ENCODE measurements at places on chromosomes 13 and 19. TPM values are rescaled to one million over a fixed set of nuclear protein-coding genes. Genes with fewer than 3 reads are reported as not detected.

The F2RL3 gene
- total RNA-seq = 5.9 TPM

DNA sequence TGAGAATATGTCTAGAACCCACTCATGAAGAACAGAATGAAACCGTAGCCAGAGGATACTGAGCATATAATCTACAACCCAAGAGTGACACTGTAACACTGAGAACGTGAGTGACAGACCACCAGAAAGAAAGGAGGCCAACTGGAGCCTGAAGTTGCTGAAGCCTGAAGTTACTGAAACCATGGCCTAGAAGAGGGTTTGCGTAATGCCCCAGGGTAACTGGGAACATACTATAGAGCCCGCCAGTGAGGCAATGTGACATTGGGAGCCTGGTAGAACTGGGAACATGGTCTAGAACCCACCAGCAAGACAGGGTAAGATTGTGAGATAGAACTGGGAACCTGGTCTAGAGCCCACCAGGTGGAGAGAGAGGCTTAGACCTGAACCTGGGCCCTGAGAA, 15.5 kb upstream of the TNFSF14 start:
- H3K4me3 ChIP-seq = no peak overlapping the region
- H3K36me3 ChIP-seq = peaks cover 22% of the 10 kb centered on the region
- DNase-seq = no peak
- H3K4me1 ChIP-seq = no peaks in the 10 kb centered on the region

DNA sequence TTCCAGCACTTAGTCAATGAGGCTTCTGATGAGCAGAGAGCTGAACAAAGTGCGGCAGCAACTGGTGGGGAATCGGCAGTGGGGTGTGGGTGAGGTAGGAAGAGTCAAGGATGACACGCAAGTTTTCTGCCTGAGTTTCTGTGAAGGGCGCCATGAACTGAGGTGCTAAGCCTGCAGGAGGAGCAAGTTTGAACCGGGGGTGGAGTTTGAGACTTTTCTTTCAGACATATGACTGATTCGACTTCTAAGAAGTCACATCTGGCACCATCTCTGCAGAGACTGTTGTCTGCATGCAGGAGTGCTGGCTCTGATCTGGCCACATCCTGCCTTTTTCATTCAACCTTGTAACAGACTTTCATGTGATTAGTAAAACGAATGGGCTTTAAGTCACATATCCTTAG, 14.8 kb upstream of the GPI start:
- H3K27ac ChIP-seq = no peak overlapping the region
- H3K4me1 ChIP-seq = no peaks in the 10 kb centered on the region
- H3K27me3 ChIP-seq = no peaks in the 10 kb centered on the region
- H3K36me3 ChIP-seq = peaks cover 60% of the 10 kb centered on the region

The NPHS1 gene
- total RNA-seq = not detected

The ZNF701 gene
- 12.7 TPM for total RNA-seq

The TMEM38A gene
- total RNA-seq = 14.5 TPM

The CYSLTR2 gene
- total RNA-seq = 4.1 TPM

GRCh38 chr13:40916207-40916998, 102.7 kb downstream of the ELF1 start:
- no peaks in the 10 kb centered on the region for H3K4me1 ChIP-seq
- H3K27me3 ChIP-seq = no peaks in the 10 kb centered on the region
- DNase-seq = no peak
- no peak overlapping the region for H3K4me3 ChIP-seq
- no peaks in the 10 kb centered on the region for H3K36me3 ChIP-seq

The NANOS3 gene
- total RNA-seq = not detected

- H3K36me3 ChIP-seq = no peaks in the 10 kb centered on the region
- DNase-seq = peak; percentile 89
- no peak overlapping the region for H3K4me3 ChIP-seq
Observed at GRCh38 chr19:41531438-41532311, 44.3 kb upstream of the CEACAM21 start.

DNA sequence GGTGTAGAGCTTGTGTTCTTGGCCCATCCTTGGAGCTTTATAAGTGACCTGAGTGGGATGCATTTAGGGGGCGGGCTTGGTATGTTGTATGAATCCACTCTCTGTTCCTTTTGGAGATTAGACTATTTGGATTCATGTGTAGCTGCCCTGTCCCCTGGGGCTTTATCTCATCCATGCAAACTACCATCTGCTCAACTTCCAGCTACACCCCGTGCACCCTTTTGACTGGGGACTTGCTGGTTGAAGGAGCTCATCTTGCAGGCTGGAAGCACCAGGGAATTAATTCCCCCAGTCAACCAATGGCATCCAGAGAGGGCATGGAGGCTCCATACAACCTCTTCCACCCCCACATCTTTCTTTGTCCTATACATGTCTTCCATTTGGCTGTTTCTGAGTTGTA, 6.1 kb downstream of the CLEC4M start:
- H3K4me1 ChIP-seq = no peaks in the 10 kb centered on the region
- H3K4me3 ChIP-seq = no peak overlapping the region
- no peaks in the 10 kb centered on the region for H3K36me3 ChIP-seq
- no peak overlapping the region for H3K27ac ChIP-seq

- DNase-seq = peak; percentile 97
- H3K27me3 ChIP-seq = no peaks in the 10 kb centered on the region
- no peaks in the 10 kb centered on the region for H3K4me1 ChIP-seq
- H3K36me3 ChIP-seq = no peaks in the 10 kb centered on the region
- peak overlapping the region; percentile 80 for H3K27ac ChIP-seq
- no peak overlapping the region for H3K4me3 ChIP-seq
Observed at GRCh38 chr19:2627319-2627829, 75.1 kb downstream of the GNG7 start.

The ZNF729 gene
- not detected for total RNA-seq

- H3K27ac ChIP-seq = no peak overlapping the region
- H3K27me3 ChIP-seq = no peaks in the 10 kb centered on the region
Observed at GRCh38 chr19:30020189-30020588, 78.2 kb downstream of the URI1 start.

- H3K27me3 ChIP-seq = no peaks in the 10 kb centered on the region
- H3K27ac ChIP-seq = peak overlapping the region; percentile 69
- no peak overlapping the region for H3K4me3 ChIP-seq
Observed at GRCh38 chr13:102003848-102004570, 397.8 kb downstream of the FGF14 start.

The CCDC70 gene
- not detected for total RNA-seq

- no peaks in the 10 kb centered on the region for H3K27me3 ChIP-seq
- no peak overlapping the region for H3K4me3 ChIP-seq
- peak; percentile 79 for DNase-seq
- no peaks in the 10 kb centered on the region for H3K36me3 ChIP-seq
- no peaks in the 10 kb centered on the region for H3K4me1 ChIP-seq
Observed at GRCh38 chr19:47305309-47305751, 4.3 kb upstream of the C5AR1 start.

DNA sequence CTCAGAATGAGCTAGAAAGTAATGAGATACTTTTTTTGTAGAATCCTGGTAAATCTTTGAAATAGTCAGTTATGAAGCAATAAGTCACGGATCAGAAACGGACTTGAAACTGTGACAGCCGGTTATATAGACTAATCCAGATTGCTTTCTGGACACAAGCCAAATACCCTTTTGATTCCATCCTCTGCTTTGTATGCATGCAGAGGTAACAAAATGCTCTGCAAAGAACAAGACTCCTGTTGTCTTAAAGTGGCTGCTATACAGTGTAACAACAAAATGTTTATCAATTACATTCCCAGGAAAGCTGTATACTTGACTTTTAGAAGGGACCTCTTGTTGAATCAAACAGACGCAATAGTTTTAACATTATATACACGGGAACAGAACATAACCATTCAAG, 66.5 kb upstream of the STARD13 start:
- no peak overlapping the region for H3K4me3 ChIP-seq
- peak overlapping the region; percentile 84 for H3K27ac ChIP-seq
- no peak for DNase-seq
- H3K27me3 ChIP-seq = no peaks in the 10 kb centered on the region
- H3K36me3 ChIP-seq = no peaks in the 10 kb centered on the region

- no peak overlapping the region for H3K27ac ChIP-seq
- H3K36me3 ChIP-seq = no peaks in the 10 kb centered on the region
- H3K4me1 ChIP-seq = no peaks in the 10 kb centered on the region
- DNase-seq = no peak
Observed at GRCh38 chr19:41588497-41589209, 12.7 kb downstream of the CEACAM21 start.

DNA sequence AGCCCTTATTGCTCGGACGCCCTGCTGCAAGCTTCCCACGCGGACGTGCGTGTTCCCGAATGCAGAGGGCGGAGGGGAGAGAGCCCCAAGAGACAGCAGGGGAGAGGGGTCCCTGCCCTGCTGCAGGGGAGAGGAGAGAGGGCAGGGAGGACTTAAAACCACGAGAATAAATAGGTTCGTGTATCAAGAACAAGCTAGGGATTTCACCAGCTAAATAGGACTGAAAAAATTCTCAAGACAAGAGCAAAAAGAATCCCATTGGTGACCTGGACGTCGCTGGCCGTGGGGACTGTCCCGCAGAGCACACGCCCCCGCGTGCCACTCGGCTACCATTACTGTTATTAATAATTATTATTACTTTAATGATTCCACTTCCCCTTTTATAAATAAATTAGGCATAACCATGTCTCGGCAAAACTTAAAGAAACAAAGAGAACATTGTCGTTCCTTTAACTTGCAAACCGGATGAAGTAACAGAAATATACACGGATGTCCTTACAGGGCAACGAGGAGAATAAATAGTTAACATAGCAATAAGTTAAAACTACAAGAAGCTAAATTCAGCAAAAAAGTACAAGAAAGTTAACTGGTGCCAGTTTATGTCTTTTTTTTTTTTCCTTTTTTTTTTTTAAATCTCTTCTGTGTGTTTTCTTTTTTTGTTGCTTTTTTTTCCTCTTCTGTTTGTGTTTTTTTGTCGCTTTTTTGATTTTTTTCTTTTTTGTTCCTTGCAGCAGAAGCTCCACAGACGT, 16.6 kb downstream of the PRKCSH start:
- peaks cover 8% of the 10 kb centered on the region for H3K4me1 ChIP-seq
- peaks cover 23% of the 10 kb centered on the region for H3K36me3 ChIP-seq
- H3K27me3 ChIP-seq = no peaks in the 10 kb centered on the region
- H3K27ac ChIP-seq = no peak overlapping the region

The CLN5 gene
- 15.8 TPM for total RNA-seq

DNA sequence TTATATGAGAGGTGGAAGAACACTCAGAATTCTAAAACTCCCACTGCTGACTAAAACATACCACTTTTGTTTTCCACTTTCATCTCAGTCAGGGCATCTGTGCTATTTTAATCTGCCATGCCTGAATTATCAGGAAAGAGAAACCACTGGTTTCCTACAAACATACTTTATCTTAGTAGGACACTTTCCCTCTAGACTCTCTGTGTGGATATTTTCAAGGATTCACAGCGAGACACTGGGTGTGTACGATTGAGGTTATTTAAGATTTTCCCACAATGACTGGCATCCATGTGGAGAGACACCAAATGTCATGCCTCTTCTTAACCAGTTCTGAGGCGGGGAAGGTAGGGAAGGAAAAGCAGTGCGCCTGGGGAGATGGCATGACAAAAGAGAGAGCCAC, 212.2 kb downstream of the ENOX1 start:
- H3K36me3 ChIP-seq = no peaks in the 10 kb centered on the region
- no peak overlapping the region for H3K4me3 ChIP-seq

GRCh38 chr13:53250272-53250875, 221.8 kb downstream of the OLFM4 start:
- H3K27ac ChIP-seq = no peak overlapping the region
- H3K36me3 ChIP-seq = no peaks in the 10 kb centered on the region
- no peak for DNase-seq
- H3K27me3 ChIP-seq = no peaks in the 10 kb centered on the region
- H3K4me3 ChIP-seq = no peak overlapping the region
